Activated CD4-positive, alpha-beta T cell treated with anti-CD3 and anti-CD28 coated beads for 48 hours (primary cell): ENCODE measurements at places on chromosomes 2 and 18.

DNA sequence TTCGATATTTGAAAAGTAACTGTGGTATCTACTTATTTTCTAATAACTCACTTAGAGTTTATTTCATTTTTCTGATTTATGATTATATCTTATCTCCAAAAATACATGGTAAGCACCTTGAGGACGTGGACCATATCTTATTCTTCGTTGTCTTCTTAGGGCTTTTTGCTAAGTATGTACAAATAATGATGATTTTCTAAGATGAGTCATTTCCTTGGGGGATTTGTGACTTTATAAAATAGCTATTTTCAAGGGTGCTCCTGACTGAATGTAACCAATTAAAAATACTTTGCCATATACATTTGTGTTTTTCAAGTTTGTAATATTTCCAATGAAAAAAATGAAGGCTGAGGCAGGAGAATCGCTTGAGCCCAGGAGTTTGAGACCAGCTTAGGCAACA, 56.3 kb downstream of the GREB1L start:
- DNase-seq, result no peak

DNA sequence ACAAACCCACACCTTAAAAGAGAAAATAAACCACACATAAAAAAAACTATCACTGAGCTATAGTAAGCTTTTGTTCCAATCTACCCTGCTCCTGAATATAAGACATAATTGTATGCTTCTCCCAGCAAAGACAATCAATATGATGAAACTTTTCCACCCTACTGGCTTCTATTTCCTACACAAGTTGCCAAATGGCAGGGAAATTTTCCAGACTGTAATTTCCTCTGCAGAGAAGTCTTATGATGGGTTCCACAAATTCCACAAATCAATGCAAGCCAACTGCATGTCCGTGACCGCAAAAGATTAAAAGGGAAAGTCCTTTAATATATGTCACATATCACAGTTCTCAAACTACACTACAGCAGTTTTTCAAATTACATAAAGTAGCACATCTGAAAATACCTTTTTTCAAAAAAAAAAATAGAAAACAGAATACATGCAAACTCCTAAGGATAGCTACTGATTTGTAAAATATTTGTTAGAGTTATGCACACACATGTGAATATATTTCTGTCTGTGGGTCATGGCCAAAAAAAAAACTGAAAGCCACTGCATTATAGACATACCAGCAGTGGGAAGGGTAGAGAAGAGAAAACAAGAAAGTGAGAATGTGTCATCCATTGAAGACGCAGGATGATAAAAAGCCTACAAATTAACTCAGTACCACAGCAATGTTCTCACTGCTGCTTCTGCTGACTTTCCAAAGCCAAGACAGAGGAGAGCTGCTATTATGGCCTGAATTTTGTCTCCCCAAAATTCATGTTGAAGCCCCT, 61.4 kb downstream of the RPL31 start:
- DNase-seq, result no peak

- no peak for DNase-seq
Observed at GRCh38 chr2:148039783-148040182, 18.9 kb downstream of the MBD5 start.

DNA sequence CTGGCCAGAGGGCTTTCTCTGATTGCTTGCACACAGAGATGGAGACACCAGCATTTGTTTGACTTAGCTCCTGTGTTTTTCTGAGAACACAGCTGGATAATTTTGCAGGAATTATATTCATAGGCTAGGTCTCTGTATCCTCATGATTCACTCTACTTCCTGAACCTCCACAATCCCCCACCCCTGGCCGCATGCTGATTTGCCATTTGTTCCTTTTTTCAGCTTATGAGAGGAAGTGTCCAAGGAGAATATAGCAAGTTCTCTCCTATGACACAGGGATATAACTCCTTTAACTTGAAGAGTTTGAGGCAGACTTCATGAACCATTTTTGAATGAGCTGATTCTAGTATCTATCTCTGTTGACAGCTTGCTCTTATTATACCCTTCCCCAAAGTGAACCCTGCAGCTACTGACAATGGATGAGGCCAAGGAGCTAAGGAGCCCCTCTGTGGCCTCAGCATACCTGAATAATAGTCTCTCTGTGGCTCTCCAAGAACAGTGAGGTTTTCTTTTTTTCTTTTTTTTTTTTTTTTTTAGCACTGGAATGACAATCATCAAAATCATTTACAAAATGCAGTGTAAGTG, 15.4 kb downstream of the CAVIN2 start:
- DNase-seq, result no peak

DNA sequence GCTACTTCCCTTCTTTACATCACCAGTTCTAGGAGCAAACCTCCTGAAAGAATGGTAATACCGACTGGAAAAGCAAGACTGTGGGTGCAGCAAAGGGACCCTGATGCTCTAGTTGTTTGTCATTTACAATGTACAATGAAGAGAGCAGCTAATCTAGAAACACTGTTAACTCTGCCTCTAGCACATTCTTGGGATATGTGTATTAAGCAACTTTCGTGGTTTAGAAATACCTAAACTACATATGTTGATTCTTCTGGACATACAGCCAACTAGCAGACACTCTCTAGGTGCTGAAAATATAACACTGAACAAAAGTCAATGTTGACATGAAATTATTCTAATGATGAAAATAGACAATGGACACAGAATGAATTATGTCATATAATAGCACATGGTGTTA, 440.3 kb upstream of the MC4R start:
- no peak for DNase-seq

- no peak for DNase-seq
Observed at GRCh38 chr2:216792222-216793021, 67.4 kb downstream of the TNP1 start.

- no peak for DNase-seq
Observed at GRCh38 chr2:44455877-44456276, 94.1 kb downstream of the CAMKMT start.

GRCh38 chr2:203583701-203584100, 48.6 kb upstream of the RAPH1 start:
- DNase-seq, result peak; percentile 42

GRCh38 chr2:96701636-96702035, 38.2 kb downstream of the LMAN2L start:
- DNase-seq, result no peak

- no peak for DNase-seq
Observed at GRCh38 chr2:85866165-85866659, 22.6 kb downstream of the ST3GAL5 start.

- DNase-seq, result no peak
Observed at GRCh38 chr2:59181347-59181746, 940.2 kb upstream of the FANCL start.

GRCh38 chr2:120929829-120930228, 194.2 kb downstream of the GLI2 start:
- DNase-seq, result no peak
